Activated T-helper 1 cell treated with anti-CD3 and anti-CD28 coated beads, Interleukin-2, amount 50 U/mL, for 16 hours (primary cell): ENCODE measurements at places on chromosomes 1 and 21.

DNA sequence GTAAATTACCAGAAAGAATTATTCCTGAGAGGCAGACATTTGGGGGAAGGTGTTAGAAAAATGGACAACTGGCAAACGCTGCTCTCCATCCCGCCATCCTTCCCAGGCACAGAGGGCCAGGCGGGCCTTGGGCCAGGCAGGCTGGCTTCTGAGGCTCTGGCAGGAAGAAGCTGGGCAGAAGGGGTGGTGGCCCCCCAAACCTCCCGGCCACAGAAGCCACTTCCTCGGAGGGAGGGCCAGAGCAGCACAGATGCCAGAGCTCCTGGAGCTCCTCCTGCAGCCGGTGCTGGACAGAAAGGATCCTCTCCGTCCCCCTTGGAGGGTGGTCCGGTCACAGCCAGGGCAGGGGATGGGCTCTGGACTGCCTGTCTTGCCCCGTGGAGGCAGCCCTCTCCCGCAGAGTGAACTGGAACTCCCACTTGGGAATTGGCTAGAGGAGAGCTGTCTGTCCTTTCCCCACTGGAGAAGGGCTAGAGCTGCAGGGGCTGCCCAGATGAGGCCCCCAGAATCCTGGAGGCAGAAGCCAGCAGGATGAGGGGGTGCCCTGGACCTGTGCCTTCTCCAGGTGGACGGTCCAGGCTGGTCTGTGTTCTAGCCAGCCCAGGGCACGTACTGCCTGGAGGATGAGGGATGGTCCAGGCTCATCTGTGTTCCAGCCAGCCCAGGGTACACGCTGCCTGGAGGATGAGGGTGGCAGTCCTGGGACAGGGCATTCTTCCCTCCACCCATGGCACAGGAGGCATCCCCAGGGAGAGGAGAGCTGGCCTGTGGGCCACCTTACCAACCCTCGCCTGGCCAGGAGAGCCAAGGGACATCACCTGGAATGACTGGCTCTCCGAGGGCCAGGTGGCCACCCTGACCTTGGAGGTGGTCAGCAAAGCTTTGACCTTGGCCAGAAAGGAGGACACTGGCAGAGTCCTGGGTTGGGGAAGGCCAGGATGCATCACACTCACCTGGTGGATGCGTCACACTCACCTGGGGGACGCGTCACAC, 47.4 kb upstream of the ACTRT2 start:
- DNase-seq, result no peak

DNA sequence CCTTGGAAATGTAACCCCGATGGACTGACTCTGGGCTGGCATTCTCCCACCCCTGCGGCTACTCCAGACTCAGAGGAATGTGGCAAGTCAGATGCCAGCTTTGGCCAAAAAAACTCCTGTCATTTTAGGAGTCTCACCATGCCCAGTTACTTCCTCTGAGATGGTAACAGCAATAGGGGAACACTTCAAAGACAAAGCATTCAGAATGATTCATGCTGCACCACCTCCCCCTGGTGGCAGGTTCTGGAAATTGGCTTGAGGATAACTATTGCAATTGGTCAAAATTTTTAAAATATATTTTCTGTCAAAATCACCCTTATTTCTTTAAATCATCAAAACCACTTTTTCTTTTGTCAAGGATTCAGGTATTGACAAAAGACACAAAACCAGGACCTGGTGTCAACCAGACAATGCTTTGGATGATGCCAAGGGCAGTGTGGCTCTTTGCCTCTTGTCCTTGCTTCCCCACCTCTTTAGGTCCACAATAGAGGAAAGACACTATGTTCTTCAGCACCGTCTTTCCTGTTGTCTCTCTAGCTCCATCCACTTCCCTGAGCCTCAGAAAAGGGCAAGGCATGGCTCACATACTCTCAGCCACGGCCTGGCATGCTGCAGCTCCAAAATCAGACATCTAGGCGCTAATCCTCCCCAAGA, 9.9 kb upstream of the CDCA8 start:
- DNase-seq, result peak; percentile 58

- no peak for DNase-seq
These were observed 27.2 kb downstream of the SYT6 start for GRCh38 chr1:114126261-114127095.

DNA sequence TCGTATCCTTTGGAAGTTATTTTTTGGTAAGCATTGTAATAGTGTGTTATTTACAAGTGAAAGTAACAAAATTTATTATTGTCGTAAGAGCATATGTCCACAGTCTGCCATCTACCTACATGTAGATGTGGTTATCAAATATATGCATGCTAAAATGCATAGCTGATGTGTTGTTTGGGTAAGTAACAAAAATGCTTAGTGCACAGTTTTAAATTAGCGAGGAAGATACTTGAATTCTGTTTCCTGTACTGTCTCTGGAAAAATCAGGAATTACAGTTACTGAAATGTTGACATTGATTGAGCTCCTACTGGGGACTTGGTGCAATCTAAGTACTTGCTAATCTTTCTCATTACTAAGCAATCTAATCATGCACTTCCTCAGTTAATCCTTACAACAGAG, 14.3 kb downstream of the WDR64 start:
- DNase-seq, result no peak

- no peak for DNase-seq
These were observed 4.0 kb downstream of the SF3B4 start for GRCh38 chr1:149923626-149924025.

DNA sequence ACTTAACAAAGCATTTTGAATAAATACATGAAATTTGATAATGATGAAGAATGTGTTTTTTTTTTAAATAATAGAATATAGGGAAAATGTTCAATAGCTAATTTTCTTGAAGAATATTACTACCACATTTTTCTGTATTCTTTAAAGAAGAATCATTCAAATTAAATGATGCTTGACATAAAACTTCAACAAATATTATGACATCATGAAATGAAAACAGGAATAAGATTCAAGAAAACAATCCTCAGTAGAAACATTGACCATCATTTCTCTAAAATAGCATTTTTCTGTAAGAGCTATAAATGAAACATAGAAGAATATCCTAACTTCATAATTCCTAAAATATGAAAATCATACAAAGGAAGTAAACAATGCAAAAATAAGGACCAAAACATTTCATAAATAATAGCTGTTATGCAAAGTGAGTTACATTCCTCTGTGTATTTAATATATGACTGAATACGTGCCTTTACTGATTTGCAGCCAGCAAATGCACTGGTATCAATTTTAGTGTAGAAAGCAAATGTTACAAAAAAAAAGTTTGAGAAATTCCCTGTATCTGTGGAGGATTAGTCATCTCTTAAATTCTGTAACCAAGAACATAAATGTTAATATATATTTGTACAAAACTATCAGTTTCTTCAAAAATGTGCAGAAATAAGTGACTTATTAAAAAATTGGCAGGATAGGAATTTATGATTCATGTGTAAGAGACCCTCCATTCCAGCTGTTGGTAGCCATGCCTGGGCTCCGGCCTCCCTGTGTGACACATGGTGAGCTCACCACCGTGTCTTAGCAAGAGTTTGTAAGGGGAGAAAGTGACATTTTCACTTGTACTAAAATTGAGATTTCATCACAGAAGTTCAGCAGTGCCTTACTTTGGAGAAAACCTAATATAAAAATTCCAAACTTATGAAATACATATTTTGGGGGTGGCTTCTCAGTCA, 15.0 kb upstream of the PTPN14 start:
- no peak for DNase-seq

GRCh38 chr1:234065794-234066447, 161.4 kb downstream of the SLC35F3 start:
- peak; percentile 45 for DNase-seq

- no peak for DNase-seq
These were observed 111.0 kb downstream of the ACTL8 start for GRCh38 chr1:17865912-17866739.

DNA sequence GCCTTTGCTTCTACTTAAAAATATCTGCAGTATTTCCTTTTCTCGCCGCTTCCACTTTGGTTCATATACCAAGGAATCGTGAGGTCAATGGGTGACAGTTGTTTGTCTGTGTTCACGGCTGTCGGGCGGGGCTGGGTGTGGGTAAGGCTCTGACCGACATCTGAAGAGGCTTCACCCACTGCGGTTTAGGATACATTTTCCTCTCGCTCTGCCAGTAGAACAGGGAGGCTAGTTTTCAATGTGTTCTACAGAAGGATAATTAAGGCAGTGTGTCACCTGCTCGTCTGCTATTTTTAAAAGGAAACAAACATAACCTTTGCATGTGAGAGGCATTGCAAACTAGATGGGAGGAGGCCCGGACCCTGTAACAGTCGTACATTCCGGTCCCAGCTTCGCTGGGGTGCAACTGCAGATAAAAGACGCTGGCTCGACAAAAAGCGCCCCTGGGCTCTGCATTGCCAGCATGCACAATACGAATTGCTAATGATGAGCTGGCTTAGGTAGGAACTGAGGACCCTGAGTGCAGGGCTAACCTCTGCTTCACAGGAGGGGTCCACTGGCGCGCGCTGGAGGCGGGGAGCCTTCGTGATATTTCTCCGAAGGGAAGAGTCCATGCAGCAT, 8.5 kb upstream of the ERG start:
- DNase-seq, result no peak

- no peak for DNase-seq
These were observed 81.8 kb downstream of the PBX1 start for GRCh38 chr1:164640686-164641352.

- no peak for DNase-seq
These were observed 1.5 kb downstream of the CSDE1 start for GRCh38 chr1:114756009-114756892.

- DNase-seq, result no peak
These were observed 53.9 kb upstream of the GNG4 start for GRCh38 chr1:235703506-235703905.

DNA sequence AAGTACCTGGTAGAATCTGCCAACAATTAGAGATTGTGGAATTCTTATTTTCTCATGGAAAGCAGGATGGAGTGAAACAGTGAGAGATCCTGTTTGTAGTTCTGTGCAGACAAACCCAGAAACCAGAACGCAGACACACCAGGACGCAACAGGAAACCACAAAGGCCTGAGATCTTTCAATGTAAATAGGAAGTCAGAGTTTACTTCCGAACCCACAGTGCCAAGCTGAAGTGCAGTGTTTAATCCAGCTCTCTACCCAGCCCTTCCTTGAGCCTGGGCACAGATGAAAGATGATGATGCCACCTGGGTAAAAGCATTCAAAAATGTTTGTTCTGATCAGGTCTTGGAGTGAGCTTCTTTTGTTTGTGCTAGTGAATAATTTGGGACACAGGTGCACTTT, 244.2 kb upstream of the HOOK1 start:
- DNase-seq, result no peak

DNA sequence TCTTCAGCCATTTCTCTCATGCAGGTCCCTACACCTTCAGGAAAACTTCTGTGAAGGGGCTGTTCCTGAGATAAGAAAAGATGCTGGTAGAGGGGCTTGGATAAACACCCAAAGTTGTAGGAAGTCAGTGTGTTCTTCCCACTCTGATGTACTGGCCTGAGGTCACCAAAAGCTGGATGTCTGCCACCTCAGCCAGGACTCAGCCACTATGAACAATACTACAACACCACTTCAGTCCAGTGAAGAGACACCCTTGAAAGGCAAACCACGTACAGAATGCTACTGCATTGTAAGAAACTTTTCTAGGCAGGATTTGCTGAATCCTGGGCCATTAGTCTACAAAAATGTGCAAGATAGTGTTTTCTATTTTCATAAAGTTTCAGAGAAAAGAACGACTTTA, 2.4 kb downstream of the PTPN14 start:
- no peak for DNase-seq

- DNase-seq, result no peak
These were observed 22.1 kb downstream of the AIM2 start for GRCh38 chr1:159054427-159054826.

- no peak for DNase-seq
These were observed 2.3 kb downstream of the PLK3 start for GRCh38 chr1:44802306-44803061.

DNA sequence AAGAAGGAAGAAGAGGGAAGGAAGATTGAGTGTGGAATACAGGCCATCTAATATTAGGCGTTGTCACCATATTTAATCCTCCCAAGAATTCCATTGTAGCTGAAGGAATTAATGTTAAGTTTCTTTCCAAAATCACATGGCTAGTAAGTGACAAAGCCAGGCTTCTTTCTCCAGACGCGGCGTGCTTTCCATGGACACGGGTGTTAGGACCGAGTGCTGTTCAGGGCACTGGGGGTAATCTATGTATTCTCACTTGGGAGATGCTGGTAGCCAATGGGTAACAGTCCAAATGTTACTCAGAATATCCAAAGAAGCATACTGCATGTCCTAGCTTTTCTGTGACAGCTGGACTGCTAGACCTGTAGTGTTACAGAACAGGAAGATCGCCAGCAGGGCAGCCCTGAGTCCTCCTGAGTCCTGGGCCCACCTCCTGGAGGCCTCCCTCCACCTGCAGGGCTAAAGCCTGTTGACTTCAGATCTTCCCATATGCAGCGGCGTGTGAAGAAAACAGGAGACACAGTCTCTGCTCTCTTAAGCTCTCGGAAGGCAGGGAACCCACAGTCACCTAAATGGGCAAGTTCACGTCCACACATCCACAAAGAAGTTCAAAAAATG, 5.3 kb downstream of the IGSF9 start:
- no peak for DNase-seq

DNA sequence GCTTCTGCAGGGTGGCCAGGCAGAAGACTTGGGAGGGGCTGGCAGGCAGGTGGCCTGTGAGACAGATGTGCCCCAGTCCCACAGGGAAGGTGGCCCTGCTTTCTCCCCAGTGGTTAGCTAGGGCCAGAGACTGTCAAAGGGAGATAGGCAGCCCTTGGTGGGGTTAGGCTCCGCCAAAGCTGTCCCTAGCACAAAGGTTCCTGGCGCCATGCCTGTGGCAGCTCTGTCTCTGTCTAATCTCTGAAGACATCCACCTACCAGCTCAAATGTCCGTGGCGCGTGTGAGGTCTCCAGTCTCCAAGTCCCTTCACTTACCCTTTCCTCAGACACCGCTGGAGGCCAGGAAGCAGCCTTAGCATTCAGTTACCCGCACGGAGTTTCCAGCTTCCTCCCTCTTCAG, 17.7 kb downstream of the TCP10L start:
- DNase-seq, result no peak

GRCh38 chr1:23441446-23442148, 17.0 kb upstream of the TCEA3 start:
- no peak for DNase-seq

DNA sequence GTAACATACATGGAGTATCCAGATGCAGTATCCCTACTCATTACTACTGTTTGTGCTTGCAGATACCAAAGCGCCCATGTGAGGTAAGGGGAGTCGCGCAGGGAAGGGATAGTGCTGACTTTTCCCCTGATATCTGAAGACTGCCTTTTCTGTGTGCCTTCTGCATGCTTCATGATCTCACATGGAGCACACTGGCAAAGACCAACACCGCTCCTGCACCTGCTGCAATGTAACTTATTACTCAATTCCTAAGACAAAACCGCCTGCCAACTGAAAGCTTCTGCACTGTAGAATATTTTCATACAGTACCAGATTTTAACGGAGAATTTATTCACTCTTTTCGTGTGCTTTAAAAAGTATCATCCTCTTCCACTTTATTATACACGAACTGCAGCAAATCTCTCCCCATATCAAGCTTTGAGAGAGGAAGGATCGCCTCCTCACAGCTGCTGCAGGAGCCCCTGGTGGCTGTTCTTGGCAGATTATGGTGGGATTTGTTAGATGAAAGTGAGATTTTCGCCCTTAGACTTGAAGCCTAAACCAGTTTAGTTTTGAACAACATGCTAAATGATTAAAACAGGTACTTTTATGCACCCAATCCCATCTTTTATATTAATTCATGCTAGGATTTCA, 99.1 kb downstream of the PTPN14 start:
- no peak for DNase-seq
